Heart right ventricle (tissue), 16 donors: ENCODE measurements at places on chromosomes 13 and 19. TPM values are rescaled to one million over a fixed set of nuclear protein-coding genes. Genes with fewer than 3 reads are reported as not detected.

GRCh38 chr13:26664876-26665275 is 95.7 kb downstream of the GPR12 start:
- H3K4me1 ChIP-seq = no peaks in the 10 kb centered on the region
- H3K36me3 ChIP-seq = no peaks in the 10 kb centered on the region
- no peak overlapping the region for H3K27ac ChIP-seq
- no peaks in the 10 kb centered on the region for H3K27me3 ChIP-seq

GRCh38 chr19:11151181-11151580 is 4.4 kb downstream of the SPC24 start:
- DNase-seq = peak; percentile 55
- H3K4me1 ChIP-seq = peaks cover 5% of the 10 kb centered on the region
- no peaks in the 10 kb centered on the region for H3K27me3 ChIP-seq
- H3K36me3 ChIP-seq = no peaks in the 10 kb centered on the region

DNA sequence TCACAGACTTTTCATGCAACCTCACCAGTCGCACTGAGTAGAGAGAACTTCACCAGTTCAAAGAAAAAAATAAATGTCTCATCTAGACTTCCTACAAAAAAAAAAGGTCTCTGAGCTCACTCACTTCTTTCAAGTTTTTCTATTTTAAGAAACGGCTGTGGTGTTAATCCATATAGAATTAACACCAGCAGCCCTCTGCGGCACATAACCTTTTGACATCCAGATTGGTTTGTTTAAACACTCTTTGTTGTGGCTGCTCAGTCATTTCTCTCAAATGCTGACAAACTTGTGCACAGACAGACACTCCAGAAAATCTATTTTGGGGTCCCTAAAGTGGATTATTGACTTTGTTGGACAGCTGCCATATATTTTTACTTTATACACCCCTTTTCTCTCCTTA is 874.9 kb downstream of the EFNB2 start:
- H3K27me3 ChIP-seq = no peaks in the 10 kb centered on the region
- H3K4me3 ChIP-seq = no peak overlapping the region
- no peak for DNase-seq

GRCh38 chr13:57633950-57634838 is 2.6 kb downstream of the PCDH17 start:
- peaks cover 43% of the 10 kb centered on the region for H3K27me3 ChIP-seq
- H3K4me3 ChIP-seq = peak overlapping the region; percentile 64
- H3K27ac ChIP-seq = peak overlapping the region; percentile 83
- H3K4me1 ChIP-seq = peaks cover 9% of the 10 kb centered on the region

DNA sequence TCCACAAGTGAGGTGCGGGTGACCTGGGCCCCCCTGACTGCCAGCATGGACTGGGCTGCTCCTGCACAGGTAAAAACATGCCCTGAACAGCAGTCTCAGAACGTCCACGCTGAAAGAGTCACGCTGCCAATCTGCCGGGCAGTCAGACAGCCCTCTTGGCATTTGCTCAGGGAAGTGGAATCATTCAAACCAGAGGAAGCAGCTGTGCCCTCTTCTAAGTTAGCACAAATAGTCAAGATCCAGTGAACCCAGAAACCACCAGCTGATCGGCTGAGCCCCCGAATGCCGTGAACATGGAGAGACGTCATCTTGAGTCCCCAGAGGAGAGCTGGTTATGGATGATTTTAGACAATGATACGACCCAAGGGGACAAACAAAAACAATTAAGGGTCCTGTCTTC is 34.4 kb downstream of the KLF2 start:
- DNase-seq = no peak
- no peak overlapping the region for H3K4me3 ChIP-seq
- no peak overlapping the region for H3K27ac ChIP-seq
- H3K27me3 ChIP-seq = no peaks in the 10 kb centered on the region

DNA sequence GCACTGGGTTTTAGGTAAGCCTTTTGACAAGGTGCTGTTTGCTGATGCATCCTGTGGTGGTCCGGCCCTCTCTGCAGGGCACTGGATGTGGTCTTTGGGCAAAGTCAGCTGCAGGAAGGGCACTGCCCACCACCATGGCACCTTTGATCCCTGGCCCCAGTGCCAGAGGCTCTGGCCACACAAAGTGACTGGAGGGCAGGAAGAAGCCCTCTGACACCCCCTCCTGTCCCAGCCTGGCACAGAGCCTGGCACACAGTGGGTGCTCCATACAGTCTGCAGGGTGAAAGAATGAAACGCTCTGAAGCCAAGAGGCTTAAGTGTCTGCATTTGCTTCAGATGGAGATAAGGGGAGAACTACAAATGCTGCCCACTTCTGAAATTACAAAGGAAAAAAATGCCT is 47.6 kb upstream of the CNMD start:
- peaks cover 20% of the 10 kb centered on the region for H3K27me3 ChIP-seq
- DNase-seq = no peak
- no peak overlapping the region for H3K27ac ChIP-seq
- H3K4me1 ChIP-seq = no peaks in the 10 kb centered on the region
- no peak overlapping the region for H3K4me3 ChIP-seq
- H3K36me3 ChIP-seq = no peaks in the 10 kb centered on the region

- peaks cover 70% of the 10 kb centered on the region for H3K4me1 ChIP-seq
- no peak overlapping the region for H3K4me3 ChIP-seq
- DNase-seq = no peak
- H3K27me3 ChIP-seq = no peaks in the 10 kb centered on the region
- H3K27ac ChIP-seq = peak overlapping the region; percentile 94
- H3K36me3 ChIP-seq = no peaks in the 10 kb centered on the region
These were observed 7.2 kb downstream of the DOT1L start for GRCh38 chr19:2170987-2171348.

The KLK14 gene
- polyA plus RNA-seq = 0.44 TPM

The GIPC3 gene
- 2.4 TPM for polyA plus RNA-seq

The SRRM5 gene
- 0.26 TPM for polyA plus RNA-seq
